ENCODE measurements at places on chromosomes 3 and 15.

GRCh38 chr15:100495861-100496260 is 32.9 kb downstream of the CERS3 start:
- DNase-seq, result no peak

DNA sequence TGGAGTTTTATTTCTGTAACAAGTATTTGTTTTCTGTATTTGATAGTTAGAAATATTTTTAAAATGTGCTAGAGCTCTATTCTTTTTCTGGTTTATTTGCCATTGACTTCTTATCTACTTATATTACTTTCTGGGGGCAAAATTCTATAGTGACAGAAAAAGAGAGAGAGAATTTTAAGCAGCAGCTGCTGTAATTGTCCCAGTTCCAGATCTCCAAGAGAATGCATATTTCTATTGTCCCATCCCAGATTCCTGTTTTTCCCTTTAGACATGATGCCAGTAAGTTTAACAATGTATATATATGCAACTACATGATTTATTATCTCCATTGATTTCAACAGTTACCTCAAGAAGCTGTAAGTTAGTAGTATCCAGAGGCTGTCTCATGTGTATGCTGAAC is 541.7 kb upstream of the ZNF385D start:
- no peak for DNase-seq

DNA sequence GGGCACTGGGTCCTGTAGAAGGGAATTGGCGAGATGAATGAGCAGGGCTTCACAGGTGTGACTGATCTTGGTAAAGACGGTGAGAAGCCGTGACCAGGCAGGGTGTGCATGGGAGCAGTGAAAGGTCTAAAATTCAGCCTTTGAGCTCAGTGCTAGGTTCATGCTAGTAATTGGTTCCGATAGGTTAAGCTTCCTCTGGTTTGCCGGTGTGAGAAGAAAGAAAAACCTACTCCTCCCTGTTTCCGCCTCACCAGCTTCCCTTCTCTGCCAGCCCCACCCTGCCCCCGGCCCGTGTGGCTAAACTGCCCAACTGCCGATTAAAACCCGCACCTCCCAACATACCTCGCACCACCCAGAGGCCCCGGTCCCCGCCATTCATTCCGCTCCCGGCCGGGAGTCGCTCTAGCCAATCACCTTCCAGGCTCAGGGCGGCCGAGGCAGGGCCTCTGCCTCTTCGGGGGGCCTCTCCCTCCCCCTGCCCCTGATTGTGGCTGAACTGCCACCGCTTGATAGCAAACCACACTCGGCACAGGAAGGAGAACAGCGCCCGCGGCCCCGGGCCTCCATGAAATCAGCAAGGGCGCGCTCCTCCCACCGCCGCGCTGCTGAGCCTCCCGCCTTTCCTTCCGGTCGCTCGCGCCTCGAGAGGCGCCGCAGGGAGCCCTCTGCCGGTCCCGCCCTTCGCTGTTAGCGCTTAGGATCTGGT is 7.3 kb upstream of the NRROS start:
- DNase-seq, result peak; percentile 100

DNA sequence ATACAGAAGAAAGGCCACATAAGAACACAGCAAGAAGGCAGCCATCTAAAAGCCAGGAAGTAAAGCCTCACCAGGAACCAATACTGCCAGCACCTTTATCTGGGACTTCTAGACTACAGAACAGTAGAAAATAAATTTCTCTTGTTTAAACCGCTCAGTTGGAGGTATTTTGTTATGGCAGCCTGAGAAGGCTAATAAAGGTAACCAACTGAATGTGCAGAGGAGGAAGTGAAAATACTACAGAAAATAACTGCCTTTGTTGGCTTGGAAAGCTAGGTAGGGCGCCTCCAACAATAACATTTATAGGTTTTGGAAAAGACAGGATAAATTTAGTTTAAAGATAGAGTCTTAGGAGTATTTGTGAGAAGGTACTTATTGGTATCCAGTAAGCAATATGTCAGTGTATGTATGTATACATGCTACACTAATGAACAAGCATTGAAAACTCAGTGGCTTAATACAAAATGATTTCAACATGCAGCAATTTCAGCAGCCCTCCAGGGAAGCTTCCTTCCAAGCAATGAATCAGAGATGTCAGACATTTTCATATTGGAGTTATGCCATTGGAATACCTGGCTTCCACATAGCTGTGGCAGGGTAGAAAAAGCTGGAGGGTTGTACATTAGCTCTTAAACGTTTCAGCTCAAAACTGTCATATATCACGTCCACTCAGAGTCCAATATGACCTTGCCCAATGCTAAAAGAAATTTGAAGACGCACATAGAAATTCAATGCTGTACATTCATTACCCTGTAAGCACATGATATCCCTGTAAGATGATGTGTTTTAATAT is 48.9 kb downstream of the ZBBX start:
- no peak for DNase-seq

DNA sequence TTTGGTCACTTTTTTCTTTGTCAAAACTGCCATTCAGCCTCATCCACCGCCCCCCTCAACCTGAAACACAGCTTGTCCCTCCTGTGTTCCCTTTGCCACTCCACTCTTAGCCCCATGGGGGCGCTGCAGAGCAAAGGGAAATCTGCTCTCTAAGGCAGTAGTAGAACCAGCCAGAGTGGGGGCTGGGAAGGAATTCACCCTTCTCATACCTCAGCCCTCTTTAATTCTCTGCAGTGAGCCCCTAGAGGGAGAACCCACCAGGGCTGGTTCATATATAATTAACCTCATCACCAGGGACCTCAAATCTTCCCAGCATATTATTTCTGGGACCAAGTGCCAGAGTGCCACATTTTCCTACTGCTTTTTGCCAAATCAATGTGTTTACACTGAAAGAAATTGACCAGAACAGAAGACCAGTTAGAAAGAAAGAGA is 2.8 kb upstream of the BCL6 start:
- DNase-seq, result peak; percentile 80

DNA sequence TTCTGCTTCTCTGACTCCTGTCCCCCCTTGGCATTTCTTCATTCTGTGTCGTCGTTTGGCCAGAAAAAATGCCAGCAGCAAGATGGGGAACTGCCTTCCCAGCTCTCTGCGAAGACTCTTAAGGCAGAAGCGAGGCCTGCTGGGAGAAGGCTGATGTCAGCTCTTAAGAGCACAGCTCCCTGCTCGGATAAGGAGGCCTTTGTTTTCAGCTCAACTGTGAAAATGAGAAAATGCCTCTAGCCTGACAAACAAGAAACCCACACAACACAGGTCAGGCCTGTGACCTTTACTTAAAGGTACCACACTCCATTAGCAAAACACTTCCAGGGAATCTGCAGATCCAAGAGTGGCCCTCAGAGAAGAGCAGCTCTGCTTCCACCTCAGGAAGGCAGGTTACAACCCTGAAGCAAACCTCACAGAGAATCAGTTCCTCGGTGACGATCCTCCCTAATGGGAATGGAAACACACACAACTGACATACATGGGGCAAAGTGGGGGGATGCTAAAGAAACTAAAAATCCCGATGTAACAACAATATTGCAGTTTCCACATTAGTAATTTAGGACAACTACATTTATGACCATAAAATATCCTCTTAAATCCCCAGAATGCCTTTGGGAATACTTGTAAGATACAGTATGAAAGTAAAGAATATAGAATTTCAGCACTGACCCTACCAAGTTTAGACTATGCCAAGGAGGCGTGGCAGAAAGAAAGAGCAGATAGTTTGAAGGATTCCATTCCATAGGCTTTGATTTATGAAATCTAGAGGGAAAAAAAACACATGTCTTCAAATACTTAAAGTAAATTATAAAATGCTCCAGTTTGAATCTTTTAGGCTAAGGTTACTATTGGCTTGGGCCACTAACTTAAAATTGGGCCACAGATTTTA is 52.1 kb downstream of the VGLL4 start:
- DNase-seq, result no peak

DNA sequence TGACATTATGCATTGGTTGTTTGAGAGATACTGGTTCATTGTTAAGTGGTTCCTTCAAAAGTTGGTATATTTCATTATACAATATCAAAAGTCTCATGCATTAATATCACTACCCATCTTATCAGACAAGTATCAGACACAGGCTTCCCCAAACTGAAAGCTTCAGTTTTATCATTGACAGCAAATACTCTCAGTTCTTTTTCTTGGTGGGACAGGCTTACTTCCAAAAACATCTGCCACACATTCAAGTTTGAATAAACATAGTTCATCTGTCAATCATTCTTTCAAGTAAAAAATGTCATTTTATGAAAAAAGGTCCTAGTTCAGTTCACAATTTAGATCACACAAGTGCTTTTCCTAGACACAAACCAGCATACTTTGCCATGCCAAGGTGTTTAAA is 280.0 kb upstream of the TRIM42 start:
- DNase-seq, result no peak

DNA sequence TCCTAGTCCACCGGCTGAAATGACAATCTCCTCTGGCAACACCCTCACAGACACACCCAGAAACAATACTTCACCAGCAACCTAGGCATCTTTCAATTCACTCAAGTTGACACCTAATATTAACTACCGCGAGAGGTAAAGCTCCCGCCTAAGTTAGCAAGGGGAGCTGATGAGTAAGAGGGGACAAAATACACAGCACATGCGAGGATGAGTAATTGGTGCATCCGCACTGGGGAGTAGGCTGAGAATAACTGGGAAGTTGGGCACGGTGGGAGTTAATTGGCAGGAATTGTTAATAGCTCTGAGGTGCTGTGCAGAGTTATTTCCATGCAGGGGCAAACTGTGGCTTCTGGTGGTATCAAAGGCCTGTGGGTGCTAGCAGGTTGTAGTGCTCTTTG is 14.5 kb upstream of the PLD1 start:
- DNase-seq, result no peak

DNA sequence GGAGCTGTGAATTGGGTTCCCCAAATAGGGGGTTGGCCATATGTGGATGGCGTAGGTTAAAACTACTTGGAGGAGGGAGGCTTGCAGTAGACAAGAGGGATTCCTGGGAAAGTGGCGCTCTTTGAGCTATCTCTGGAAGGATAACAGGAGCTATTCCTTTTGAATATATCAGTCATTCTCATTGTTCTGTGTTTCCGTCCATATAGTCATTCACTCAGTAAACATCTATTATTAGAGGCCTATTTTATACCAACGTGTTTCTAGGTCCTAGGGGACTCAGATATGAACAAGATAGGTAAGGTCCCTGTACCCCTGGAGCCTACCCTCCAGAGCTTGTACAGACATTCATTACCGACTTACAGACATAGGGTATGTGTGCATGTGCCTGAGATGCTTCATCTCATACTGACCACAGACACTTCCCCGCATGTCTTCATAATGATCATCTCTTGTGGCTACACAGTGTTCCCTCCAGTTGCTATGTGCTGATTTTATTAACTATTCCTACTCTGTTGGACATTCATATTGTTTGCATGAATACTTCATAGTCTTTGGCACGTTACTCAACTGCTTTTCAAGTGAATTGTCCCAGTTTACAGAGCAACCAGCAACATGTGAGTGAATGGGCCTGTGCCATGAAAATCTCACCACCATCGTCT is 55.8 kb upstream of the VILL start:
- no peak for DNase-seq

DNA sequence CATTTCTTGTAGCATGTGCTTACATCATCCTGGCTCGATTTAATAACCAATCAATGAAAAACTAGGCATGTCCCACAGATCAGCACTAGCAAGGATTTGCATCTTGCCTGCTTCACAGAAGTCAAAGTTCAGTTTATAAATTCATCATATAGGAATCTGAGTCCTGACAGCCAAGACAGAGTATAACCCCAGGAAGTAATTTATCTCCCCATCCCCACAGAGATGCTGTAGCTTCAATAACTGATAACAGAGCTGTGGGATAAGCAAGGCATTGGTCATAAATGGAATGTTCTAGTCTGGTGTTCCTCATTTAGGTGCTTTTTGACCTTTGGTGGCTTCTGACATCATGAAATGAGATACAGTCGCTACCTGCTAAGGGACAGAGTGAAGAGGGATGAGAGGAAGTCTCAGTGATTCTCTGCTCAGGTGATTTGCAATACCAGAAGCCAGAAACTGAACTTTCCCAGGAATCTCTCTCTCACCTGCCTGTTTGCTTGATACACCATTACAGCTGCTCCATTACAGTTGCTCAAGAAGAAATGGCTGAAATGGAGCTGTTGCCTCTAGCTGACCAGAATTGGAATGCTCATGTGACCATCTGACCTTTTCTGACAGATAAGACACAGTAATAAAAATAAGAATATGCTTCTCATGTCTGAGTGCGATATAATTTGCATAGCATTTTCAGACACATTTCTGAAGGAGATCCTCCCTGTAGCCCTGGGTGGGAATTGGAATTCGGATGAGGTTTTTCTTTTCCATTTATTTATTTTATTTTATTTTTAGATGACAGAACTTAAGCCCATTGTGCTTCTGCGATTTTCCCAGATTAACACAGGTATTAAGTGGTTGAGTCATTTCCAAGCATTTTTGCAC is 217.1 kb upstream of the KCNMB2 start:
- no peak for DNase-seq

GRCh38 chr3:22536541-22536940 is 666.6 kb upstream of the UBE2E2 start:
- no peak for DNase-seq

DNA sequence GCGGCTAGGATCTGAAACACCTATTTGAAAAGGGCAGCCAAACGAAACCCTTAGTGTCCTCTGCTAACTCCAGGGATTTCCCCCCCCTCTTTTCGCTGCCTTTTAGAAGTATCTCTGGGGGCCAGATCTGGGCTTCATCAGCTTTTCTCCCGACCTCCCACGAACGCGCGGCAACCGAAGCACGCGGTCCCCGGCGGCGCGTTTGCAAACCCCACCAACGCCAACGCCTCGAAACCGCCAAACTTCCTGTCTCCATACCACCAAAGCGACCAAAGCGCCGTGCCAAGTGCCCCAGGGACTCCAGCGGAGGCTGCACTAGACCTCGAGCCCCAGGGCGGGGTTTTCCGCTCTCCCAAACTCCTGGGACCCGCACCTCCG is 155.8 kb upstream of the FRMD4B start:
- DNase-seq, result no peak

DNA sequence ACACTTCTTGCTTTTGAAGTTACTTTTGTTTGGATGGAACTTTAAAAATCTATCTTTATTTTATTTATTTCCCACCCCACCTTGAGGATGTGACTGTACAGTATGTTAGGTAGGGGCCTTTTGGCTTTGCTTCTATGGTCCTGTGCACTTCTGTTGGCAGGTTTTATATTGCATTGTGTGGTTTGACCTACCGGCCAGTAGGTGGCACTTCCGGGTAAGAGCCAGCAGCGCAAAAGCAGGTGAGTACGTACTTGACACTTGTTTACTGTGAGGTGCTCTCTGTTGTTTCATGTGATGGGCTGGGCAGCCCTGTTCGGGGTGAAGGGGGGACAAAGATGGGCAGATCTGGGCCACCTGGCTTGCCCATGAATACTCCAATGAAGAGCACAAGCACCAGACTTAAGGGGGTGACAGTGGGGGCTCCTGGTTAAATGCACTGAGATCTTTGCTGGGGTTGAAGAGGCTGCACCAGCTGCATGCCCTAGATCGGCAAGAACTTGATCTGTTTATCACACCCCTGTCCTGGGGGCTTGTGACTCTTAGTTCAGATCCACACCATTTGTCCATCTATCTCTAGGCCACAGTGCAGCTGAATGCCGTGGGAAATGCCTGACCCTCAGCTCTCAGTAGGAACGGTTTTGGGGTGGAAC is 131.6 kb downstream of the NLGN1 start:
- peak; percentile 48 for DNase-seq

- no peak for DNase-seq
Observed at GRCh38 chr3:45848392-45848791, 6.5 kb upstream of the LZTFL1 start.
